HFF-Myc (cell line): ENCODE measurements at places on chromosomes 7 and 10.

- no peak for DNase-seq
Observed at GRCh38 chr10:122348935-122349361, 25.6 kb upstream of the PLEKHA1 start.

DNA sequence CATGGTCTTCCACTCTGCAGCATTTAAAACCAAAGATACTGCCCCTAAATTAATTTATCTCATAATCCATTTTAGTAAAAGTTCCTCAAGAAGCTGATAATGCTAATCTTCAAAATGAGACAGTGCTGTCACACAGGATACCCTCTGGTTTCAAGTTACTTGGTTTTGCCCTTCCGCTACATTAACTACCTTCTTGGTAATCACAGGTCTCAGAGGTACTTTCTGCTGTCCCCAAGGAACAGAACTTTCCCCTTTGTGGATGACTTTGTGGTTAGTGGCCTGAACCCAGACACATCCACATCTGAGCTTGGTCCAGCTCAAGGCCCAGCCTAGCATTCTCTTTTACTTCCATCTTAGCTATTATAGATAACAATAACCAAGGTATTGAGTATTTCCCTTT, 88.8 kb upstream of the TMEM26 start:
- DNase-seq, result no peak

DNA sequence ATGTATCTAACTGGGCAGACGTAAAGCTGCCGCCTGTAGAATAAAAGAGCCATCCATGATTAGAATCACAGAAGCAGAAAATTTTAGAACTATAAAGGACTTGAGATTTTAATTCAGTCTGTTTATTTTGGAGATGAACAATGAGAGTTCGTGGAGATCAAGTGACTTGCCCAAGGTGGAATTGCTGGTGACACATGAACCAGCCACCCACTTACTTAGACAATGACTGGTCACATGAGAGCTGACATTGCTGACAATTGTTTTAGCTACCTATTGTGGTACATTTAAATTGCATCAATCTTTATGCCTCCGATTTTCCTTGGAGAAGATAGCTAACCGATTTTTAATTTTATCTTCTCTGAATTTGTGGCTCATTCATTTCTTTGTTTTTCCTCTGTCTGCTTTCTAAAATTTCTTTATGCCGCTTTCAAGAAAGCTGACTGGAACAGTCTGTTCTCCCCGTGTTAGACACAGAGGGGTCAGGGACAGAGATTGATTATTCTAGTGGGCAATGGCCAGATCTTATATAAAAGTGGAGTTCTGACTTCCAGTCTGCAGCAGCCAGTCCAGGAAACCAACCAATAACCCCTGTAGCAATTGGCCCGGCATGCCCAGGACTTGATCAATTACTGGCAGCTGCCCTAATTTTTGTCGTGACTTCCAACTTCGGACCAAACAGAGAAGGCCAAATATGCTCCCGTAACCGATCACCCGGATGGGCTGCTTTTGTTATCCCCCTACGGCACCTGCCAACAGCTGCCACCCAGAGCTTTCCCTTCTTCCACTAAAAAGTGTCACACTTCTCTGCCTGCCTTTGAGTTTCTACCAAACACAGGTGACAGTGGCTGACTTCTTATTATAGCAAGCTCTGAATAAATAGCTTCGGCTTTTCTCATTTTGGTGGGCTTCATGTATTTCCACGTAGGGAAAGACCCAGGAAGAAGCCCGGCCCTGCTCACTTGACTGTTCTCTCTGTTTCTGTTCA, 241.6 kb downstream of the CAMK1D start:
- no peak for DNase-seq

GRCh38 chr7:7819442-7820247, 101.2 kb upstream of the RPA3 start:
- no peak for DNase-seq

DNA sequence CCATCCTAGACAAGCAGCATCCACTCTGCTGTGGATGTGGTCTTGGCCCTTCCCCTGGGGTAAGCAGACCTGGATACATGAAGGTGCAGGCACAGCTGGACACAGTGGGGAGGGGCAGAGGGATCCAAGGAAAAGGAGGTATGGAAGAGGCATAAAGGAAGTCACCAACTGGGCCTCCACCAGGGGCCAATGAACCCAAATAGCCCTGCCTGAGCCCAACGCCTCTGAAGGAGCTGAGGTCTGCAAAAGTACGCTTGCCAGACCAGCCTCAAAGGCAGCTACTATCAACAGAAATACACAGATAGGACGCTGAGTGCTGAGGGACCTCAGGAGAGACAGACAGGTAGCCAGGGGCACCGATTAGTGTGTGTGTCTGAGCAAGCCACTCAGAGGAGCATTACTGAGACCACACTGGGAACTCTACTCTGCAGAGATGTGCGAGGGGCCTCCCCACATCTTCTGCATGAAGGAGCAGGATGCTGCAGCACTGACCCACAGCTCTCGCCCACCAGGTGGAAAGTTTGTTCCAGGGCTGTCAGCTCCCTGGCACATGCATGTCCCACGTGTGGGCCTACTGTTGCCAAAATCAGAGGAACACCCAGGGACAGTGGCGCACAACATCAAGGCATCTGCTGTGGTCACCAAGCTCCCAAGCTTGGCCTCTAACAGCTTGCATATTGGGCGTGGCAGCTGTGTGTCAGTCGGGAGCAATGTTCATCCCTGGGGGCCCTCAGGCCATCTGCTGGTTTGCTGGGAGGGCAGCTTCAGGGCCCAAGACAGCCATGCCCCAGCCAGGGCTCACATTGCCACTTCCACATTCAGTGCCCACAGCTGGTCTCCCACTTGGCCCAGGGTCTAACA, 40.0 kb downstream of the MKI67 start:
- no peak for DNase-seq

DNA sequence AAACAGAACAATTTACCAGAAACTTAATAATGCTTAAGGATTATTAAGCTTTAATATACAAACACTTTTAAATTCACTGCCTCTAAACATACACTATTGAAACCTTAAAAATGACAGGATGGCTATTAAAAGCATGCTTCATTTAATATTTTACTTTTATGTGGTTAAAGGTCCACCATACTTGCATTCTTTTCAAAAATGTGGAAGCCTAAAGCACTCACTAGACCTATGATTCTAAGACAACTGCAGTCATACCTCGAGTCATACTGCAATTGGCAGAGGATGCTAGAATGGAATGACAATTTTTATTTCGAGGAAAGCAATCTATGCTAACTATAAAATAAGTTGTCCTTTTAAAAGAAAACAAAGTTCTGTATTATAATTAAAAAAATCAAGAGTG, 85.3 kb downstream of the PIP4K2A start:
- no peak for DNase-seq

DNA sequence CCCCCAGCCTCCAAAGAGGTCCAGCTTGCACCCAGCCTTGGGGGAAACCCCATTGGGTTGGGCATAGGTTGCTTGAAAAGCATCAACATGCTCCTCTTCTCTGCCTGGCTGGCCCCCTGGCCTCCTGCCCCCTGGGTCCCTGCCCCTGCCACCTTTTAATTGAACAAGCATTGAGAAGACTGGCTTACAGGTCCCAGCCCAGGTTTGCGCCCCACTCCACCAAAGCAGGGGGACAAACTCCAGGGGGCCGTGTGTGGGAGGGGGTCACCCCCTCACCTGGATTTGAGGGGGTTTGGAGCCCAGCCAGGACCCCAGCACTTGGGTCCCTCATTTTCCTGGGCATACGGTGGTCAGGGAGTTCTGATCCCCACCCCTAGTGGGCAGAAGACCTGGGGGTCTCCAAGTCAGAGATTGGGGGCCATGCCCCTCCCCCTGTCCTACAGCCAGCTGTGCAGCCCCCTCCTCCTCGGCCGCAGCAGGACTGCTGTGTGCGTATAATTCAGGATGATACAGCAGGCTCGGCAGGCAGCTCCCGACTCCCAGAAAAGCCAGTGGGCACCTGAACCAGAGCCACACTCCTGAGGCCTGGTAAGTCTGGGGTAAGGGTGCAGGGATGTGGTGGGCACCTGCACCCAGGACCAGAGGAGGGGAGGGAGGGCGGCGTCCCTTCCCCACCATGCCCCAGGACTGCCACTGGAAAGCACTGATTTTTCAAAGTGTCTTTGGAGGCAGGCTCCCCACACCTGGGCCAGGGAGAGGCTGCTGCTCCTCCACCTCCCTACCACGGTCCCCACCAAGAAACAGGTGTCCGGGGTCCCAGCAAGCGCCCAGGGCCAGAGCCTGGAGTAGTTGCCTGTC, 1.7 kb downstream of the ELFN1 start:
- DNase-seq, result no peak

- DNase-seq, result no peak
Observed at GRCh38 chr10:132370426-132371340, 26.3 kb upstream of the PWWP2B start.

- DNase-seq, result no peak
Observed at GRCh38 chr7:129169171-129169671, 19.2 kb upstream of the SMO start.
